ENCODE measurements at places on chromosomes 7 and 10.

- DNase-seq = no peak
These were observed 66.0 kb downstream of the MAD1L1 start for GRCh38 chr7:2166625-2167280.

DNA sequence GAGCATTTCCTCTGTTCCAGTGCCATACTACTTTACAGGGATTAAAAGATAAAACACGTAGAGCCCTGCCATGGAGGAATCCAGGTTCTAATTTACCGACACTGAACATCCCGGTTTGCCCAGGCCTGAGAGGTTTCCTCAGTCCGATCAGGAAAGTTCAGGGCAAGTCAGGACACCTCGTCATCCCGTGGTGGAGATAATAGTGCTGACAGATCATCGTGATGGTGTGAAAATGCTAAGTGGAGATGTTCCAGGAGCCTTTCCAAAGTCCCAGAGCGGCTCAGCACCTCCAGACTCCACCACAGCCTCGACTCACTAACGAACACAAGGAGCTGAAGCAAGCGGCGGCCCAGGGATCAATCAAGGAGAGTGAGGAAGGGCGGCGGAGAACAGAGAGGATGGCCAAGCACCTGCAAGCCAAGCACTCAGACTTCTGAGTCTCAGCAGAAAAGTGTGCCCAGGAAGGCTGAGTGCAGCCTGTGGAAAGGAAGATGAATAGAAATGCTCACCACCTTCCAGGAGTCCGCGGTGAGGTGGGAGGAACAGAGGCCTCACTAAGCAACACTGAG is 103.7 kb upstream of the VWC2 start:
- no peak for DNase-seq

DNA sequence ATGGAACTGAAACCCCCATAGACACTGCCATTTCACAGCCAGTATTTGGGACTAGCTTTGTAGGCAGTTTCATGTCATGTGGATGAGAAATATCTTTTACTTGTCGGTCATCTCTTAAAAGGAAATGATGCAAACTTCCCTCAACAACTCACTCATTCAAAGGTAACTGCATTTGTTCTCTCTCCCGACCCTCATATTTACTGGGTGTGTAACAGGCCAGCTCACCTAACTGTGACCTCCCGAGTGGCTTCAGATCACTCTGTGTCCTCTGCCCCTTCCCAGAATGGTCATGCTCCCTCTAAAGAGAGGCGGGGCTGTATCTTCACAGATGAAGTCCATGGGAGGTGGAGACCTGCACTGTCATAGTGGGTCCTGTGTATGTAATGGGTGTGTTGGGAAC is 14.7 kb downstream of the LRRC18 start:
- no peak for DNase-seq

DNA sequence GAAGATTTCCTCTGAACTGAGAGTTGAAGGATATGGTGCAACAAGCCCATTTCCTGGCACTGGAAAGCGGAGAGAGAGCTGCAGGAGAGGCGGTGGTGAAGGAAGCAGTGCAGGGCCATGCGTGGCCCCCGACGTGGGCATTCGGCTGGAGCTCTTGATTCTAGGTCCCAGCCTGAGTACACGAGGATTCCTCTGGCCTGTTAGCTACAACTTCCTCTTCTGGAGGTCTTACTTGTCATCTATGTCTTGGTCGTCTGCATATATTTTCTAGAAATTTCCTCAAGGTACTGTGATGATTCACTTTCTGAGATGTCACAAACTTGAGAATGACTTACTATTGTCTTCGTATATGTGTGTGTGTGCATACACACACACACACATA is 59.2 kb upstream of the JAZF1 start:
- DNase-seq = no peak

- DNase-seq = no peak
These were observed 91.3 kb upstream of the NPY start for GRCh38 chr7:24192691-24193090.

- DNase-seq = no peak
These were observed 45.1 kb downstream of the ZMIZ1 start for GRCh38 chr10:79113827-79114226.

GRCh38 chr10:25865267-25865666 is 68.8 kb upstream of the MYO3A start:
- DNase-seq = no peak

- DNase-seq = no peak
These were observed 181.4 kb downstream of the SUGCT start for GRCh38 chr7:40316176-40316575.

DNA sequence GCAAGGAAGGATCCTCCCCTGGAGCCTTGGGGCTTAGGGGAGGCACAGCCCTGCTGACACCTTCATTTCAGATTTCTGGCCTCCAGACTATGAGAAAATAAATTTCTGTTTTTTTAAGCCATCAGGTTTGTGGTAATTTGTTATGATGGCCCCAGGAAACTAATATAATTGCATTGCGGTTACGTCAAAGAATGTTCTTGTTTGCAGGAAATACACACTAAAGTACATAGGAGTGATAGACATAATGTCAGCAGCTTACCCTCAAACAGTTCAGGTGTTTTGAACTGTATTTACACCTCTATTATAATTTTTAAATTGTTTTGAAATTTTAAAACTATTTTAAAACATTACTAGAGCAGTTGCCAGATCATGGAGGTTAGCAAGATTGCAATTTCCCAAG is 12.6 kb upstream of the FHIP2A start:
- DNase-seq = no peak

DNA sequence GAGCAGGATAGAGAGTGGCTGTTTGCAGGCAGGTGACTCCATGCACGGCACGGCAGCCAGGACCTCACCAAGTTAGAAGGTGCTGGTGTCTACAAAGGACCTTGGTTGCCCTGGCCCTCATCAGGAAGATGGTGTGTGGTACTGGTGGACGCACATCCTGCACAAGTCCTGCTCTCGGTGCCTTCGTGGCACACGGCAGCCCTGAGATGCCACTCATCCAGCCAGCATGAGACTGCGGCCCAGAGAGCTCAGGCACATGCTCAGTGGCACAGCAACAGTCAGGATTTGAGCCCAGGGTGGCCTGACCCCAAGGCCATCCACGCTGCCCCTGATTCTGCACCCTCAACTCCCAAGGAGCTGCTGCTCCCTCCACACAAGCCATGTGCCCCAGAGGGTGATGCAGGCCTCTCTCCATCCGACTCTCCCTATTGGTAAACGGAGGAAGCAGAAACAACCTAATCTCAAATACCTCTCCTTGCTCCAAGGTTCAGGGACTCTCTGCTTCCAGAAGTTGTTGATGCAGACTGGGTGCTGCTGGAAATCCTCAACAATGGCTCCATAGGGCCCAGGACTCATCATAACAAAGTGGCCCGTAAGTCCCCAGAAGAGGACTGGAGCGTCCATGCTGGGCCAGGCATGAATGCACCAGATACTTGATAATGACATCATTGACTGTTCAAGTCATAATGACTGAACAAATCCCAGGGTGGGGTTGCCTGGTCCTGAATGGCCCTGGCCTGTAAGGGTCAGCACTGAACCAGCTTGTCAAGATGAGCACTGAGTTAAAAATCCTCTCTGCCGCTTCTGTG is 93.6 kb downstream of the ARHGAP22 start:
- no peak for DNase-seq

- no peak for DNase-seq
These were observed 25.1 kb downstream of the UPP1 start for GRCh38 chr7:48114115-48114514.

All from stimulated activated CD4-positive, alpha-beta T cell treated with anti-CD3 and anti-CD28 coated beads, Interleukin-12 subunit alpha, Interleukin-12 subunit beta, amount 100 ng/mL, for 24 hours (primary cell).